ENCODE measurements at places on chromosomes 16 and 17.
A peak's percentile ranks its signal among the peaks of the same experiment; 100 is the strongest.

- no peak for DNase-seq
Observed at GRCh38 chr17:63682981-63683380, 16.9 kb downstream of the LIMD2 start.

GRCh38 chr16:28207399-28207798, 4.4 kb downstream of the XPO6 start:
- DNase-seq, result no peak

DNA sequence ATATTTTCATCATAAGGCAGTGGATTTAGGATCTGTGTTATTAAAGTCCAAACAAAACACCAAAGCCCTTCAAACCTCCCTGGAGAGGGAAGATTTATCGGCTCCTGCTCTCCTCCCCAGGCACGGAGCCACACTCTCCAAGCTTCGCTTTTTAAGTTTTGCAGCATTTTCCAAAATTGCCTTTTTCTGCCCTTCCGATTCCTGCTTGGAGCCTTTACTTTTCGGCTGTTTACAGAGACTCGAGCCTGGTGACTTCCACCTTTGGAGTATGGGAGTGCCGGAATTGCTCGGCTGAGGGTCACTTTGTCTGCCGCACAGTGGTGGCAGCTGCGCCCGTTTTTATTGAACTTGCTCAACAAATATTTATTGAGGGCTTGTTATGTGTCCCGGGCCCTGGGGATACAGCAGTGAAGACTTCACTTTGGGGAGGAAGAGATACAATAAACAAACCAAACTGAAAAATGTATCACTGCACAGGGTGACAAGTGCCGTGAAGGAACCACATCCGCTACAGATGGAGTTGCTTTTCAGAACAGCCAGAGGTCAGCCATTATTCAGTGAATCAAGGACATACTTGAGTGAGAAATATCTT, 185.5 kb downstream of the NTN1 start:
- DNase-seq, result no peak

DNA sequence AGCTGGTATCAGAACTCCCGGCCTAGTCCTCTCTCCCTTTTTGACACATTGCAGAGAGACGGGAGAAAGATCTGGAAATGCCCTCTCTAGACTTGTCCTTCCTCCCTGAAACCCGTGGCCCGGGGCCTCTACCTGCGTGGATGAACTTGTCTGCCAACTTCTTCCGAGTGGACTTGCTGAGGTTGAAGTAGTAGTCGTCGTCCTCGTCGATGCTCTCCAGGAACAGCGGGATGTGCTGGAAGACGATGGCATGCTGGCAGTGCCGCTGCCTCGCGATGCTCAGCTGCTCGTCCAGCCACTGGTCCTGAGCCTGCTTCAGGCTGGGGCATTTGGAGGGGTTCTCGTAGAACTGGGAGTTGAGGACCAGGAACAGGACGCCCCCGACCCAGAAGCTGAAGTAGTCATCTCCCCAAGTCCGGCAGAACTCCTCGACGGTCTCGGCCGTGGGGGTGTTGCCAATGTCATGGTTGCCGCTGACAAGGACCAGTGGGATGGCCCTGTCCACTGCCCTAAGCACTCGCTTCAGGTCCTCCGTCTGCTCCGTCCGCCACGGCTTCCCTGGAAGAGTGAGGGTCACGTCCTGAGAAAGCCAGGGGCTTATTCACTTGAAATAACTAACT, 99.1 kb downstream of the CPPED1 start:
- DNase-seq, result no peak

- DNase-seq, result peak; percentile 76
Observed at GRCh38 chr16:88784074-88784855, 755 bp downstream of the PIEZO1 start.

GRCh38 chr16:85967111-85967510, 68.1 kb downstream of the IRF8 start:
- DNase-seq, result no peak

- no peak for DNase-seq
Observed at GRCh38 chr16:68286153-68287074, 22.1 kb downstream of the SLC7A6 start.

All from umbilical cord (tissue), 2 donors.